ENCODE measurements at places on chromosomes 12 and 14.

DNA sequence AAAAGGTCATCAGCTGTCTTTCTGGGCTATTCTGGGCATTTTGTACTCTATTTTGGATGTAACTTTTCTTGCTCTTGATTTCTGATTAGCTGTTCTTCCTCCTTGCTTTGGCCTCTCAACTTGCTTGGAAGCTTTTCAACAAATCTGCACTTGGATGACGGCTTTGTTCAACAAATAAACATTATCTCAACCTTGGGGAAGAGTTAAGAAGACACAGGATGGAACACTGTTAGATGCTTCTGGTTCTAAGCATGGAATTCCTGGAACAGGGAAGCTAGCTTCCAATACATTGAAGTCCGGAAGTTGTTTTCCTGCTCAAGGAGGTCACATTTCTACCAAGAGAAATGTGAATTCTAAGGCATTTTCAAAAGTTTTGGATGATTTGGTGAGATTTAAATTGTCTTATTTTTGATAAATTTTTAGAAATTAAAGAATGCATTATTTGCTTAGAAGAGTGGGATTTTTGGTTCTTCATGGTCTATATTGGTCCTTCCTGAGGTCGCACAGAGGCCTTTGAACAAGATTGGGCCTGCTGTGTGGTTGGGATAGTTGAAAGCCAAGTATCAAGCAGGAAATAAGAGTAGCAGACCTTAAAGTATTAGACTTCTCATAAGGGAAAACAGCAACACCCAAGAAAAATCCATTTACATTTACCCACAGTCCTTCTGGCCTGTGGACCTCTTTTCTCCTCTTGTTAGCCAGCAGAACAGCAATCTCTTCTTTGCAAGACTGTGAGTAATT, 59.2 kb downstream of the PPFIBP1 start:
- no peak for DNase-seq

GRCh38 chr14:77557391-77557790, 58.8 kb upstream of the ISM2 start:
- DNase-seq = no peak

DNA sequence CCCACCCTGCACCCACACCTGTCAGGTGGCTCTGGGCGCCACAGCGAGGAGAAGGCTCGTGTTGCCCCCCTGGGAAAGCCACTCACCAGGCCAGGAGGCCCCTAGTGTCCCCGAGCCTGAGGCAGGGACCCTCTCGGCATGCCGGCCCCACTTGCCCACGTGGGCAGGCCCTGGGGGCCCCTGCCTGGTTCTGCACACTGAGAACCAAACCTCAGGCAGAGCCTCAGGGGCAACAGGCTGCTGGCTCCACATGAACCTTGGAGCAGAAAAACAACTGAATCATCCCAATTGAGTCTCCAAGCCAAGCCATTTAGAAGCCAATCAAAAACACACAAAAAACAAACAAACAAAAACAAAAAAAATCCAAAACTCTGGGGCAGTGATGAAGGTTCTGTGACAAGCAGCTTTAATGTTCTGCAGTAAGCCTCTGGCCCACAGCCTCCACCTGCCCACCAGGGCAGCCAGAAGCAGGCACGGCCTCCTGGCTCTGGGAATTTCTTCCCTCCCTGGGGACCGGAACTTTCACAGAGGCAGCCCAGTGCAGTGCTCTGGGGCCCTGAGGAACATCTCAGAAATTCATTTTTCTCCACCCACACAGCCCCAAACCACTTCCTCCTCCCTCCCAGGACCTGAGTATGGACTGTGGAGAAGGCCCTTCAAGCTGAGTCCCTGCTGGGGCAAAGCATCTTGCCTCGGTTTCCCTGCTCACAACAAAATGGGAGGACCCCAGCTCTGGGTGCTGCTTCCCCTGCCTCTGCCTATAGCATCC, 90.2 kb downstream of the CHGA start:
- no peak for DNase-seq

DNA sequence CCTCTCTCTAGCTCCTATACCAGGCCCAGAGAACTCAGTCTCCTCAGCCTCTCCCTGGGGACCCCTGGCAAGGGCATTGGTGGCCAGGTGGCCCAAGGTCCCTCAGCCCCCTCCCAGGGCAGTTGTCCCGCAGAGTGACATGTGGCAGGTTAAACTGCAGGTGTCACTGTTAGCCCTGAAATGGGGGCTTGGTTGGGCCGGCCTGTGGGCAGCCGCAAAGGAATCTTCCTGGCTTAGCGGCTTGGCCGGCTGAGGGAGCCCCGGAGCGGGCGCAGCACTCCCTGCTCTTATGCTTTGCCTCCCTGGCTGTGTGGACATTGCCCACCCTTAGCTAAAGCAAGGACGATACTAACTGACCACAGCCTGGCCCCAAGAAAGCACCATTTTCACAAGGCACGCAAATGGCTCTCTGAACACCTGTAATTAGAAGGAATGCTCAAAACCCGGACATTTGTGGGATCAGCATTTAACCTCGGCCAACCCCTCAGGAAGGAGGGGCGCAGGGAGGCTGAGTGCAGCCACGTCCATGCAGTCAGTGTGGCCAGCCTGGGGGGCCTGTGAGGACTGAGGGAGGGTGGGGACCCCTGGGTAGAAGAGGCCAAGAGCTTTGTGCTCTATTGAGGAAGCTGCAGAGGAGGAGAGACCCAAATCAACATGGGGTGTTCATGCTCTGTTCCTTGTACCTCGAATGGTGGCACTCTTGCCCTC, 82.2 kb downstream of the PAPOLA start:
- DNase-seq = no peak

DNA sequence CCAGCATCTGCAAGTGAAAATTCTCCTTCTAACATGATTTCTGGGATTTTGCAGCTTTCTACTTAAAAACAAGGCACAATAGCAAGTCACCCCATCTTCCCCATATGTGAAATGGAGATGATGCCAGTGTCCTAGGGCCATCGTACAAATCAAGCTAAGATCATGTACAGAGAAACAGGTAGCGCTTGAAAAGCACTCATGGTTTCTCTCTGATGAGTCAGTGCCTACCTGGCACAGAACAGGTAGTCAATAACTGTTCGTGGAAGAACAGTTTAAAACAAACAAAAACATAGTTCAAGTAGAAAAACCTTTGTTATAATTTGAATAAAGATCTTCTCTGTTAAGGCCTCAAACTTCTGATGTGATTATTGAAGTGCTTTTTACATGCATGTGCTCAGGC, 46.9 kb downstream of the RAD52 start:
- DNase-seq = no peak

DNA sequence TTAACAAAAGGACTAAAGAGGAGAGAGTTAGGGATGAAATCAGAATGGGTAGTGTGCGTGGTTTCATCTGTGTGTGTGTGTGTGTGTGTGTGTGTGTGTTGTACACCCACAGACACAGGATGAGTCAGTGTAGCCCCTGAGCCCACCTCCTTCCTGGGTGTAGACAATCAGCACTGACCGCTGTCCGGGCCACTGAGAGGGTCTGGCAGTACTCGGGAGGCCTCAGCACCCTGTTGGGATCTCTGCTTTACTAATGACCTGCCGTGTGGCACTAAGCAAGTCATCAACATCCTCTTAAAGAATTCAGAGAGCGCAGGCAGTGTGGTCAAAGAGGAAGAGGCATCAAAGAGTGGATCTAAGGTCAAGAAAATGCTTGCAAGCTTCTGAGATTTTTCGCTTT, 112.6 kb downstream of the PRMT8 start:
- DNase-seq = no peak

DNA sequence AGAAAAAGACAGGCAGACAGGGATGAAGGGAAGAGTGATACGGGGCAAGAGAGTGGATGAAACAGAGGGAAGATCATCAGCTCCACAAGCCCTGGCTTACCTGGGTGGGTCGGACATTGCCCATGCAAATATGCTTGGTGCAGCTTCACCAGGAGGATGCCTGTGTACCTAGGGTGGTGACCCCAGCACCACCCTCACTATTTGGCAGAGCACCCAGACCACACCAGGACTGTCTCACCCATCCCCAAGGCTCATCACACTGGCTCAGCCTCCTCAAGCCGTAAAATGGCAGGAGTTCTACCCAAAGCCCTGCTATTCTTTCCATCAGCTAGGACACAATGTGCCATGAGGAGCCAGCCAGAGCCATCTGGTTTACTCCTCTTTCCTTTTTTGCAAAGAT, 3.0 kb downstream of the GALNT8 start:
- no peak for DNase-seq

GRCh38 chr14:58501214-58501816, 73.8 kb downstream of the KIAA0586 start:
- no peak for DNase-seq

DNA sequence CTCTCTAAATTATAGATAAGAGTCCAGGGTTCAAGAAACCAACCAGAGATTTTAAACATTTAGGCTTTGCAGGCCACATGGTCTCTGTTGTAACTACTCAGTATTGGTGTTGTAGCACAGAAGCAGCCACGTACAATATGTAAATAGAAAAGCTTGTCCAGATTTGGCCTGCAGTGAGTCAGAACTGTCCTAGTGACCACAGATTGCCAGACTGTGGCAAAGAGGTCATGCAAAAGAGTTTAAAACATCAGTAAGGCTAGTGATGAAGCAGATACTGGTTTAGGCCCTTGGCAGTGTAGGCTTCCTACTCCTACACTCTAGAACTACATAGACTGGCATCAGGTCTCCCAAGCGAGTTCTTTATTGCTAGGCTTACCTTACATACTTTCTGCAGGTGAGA, 117.6 kb upstream of the GARIN6 start:
- DNase-seq = no peak

DNA sequence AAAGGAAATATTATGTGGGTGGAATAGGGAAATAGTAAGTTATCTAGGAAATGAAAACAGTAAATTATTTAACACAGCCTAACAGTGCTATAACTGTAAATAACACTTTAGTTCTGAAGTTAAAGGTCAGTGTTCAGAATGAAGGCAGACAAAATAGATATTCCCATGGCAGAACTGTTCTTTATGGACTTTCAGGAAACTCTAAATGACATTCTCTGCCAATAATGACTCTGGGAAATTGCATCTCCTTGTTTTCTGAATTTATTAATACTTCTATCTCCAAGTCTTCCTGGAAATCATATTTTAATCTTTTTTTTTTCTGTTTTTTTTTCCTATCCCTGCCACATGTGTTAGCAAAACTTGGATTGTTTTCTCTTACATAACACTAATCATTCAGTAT, 101.4 kb downstream of the PDE3A start:
- no peak for DNase-seq

GRCh38 chr12:48038085-48038484, 33.8 kb upstream of the COL2A1 start:
- DNase-seq = no peak

DNA sequence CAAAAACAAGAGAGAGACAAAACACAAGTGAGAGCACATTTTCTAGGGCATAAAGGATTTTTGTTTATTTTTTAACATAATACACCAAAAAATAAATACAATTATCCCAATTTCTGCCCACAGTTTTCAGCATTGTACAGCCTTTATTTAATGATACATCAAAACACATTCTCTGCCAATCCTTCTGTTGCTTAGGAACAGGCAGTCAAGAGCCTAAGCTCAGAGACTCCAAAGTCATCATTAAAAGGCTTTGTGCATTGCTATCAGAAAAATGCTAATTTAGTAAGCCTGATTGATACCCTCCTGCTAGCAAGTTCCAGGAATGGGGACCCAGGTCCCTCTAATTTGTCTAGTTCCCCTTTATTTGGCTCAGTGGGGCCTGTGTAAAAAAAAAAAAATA, 536.5 kb downstream of the RPS29 start:
- no peak for DNase-seq

- no peak for DNase-seq
These were observed 397.1 kb downstream of the MDGA2 start for GRCh38 chr14:47278233-47278842.

- no peak for DNase-seq
These were observed 493.3 kb downstream of the TMTC2 start for GRCh38 chr12:83179999-83180398.

- no peak for DNase-seq
These were observed 236.1 kb downstream of the CEP128 start for GRCh38 chr14:80705241-80705980.

- DNase-seq = no peak
These were observed 1435.7 kb downstream of the LRFN5 start for GRCh38 chr14:43042408-43042807.

GRCh38 chr14:60722107-60722356, 2.1 kb downstream of the SIX4 start:
- no peak for DNase-seq

DNA sequence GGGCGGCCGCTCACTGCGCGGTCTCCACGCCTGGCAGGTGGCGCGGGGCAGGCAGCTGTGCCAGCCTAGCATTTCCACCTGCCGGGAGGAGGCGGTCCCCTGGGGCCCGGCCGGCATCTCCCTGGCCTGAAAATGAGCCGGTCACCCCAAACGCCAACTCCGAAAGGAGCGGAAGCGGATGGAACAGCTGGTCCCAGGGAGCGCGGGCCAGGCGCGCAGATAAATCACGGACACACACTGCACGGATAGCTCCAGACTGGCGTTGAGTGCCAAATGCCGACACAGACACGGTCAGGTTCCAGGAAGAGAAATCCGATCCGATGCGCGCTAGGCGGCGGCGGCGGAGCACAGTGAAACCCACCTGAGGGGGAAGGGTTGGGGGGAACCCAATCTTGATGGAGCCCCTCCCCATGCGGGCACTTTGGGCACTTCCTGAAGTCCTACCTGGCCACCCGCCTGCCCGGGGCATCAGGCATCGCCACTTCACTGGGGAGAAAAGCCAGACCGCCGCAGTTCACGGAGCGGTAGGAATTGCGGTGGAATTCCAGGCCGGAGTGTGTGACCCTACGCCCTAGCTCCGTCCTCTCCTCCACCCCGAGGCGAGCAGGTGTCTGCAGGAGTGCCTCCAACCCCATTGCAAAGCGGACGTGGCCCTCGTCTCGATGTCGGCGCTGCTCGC, 624 bp upstream of the PLEKHD1 start:
- no peak for DNase-seq

DNA sequence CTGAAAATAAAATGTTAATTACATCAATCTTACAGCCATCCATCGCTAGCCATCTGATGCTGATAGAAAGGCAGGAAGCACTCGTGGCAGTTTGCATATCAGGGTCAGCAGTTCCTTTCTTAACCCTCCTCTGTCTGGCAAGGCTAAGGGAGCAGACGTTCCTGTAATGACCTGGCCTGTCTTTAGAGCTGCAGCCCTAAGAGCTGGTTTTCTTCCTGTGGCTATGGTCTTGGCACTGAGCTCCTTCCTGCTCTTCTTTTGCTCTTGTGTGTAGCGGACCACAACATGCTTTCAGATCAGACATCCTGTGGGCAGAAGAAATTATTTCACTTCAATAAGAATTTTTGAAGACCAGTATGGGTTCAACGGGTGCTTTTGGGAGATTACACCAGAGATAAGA, 170.4 kb downstream of the DAD1 start:
- DNase-seq = no peak

All from activated CD8-positive, alpha-beta memory T cell treated with anti-CD3 and anti-CD28 coated beads for 1 hour (primary cell).